CD4-positive, alpha-beta T cell treated with Interleukin-10 for 1 hour (primary cell): ENCODE measurements at places on chromosomes 16 and 17.

DNA sequence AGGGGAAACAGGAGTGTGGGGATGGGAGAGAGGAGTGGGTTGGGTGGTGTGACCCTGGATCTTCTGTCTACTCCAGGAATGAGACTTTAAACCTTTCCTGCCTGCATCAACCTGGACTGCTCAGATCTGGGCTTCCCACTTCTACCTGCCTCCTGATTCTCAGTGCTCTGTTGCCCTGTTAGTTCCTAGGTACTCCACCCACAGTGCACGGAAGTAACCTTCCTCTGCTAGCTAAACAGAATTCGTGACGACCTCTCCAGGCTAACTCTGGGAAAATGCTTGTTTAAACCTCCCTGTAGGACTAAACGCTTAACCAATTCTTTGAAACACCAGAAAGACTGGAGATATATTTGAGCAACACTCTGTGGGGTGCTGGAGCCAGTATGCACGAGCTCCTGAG lies 83.4 kb upstream of the CLEC3A start:
- no peak for DNase-seq

DNA sequence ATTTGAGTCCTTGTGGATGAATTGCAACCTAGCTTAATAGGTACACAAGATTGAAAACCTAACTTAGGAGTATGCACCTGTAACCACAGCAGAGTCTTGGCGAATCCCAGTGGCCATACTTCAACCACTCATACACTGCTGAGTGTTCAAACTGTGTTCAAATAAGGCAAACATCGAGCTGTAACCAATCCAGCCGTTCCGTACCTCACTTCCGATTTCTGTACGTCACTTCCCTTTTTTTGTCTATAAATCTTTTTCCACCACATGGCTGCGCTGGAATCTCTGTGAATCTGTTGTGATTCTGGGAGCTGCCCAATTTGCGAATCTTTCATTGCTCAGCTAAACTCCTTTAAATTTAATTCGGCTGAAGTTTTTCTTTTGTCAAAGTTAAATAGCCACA lies 190.6 kb downstream of the MAF start:
- no peak for DNase-seq

DNA sequence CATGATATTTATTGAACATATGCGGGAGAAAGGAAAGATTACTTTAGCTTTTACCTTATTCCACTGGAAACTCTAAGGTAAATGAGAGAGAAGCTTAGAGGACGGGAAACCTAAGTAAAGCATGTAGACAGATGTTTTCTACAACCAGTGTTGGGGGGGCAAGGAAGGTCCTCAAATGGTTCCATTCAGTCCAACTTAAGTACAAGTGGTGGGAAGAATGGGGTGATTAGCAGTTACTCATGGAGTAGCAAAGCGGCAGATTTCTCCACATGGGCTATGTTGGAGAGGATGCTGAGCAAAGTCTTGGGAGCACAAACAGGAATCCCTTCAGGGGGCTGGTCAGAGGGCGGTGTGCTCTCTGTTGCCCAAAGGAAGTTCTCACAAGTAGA lies 78.6 kb downstream of the YPEL2 start:
- no peak for DNase-seq

GRCh38 chr16:30087181-30087898 lies 4.4 kb downstream of the TBX6 start:
- DNase-seq: no peak

DNA sequence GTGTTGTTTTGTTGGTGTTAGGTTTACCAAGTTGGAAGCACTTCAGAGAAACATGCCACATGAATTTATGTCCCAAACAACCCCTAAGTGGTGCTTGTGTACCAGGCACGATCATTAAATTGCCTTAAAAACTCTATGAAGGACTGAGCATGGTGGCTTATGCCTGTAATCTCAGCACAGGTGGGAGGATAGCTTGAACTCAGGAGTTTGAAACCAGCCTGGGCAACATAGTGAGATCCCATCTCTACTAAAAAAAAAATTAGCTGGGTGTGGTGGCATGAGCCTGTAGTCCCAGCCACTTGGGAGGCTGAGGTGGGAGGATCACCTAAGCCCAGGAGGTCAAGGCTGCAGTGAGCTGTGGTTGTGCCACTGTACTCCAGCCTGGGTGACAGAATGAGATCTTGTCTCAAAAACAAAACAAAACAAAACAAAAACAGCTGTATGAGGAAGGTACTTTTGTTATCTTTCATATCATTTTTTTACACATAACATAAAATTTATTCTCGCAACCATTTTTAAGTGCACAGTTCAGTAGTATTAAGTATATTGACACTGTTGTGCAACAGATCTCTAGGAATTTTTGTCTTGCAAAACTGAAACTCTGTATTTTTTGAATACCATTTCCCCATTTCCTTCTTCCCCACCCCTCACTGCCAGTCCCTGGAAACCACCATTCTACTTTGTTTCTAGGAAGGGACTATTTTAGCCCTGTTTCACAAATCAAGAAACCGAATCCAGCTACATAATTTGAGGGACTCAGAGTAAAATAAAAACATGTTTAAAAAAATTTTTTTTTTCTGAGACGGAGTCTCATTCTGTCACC lies 14.3 kb upstream of the RBBP6 start:
- DNase-seq: no peak

- no peak for DNase-seq
Observed at GRCh38 chr16:77833921-77834634, 45.7 kb downstream of the VAT1L start.

GRCh38 chr16:27392671-27393070 lies 9.3 kb upstream of the IL21R start:
- no peak for DNase-seq

DNA sequence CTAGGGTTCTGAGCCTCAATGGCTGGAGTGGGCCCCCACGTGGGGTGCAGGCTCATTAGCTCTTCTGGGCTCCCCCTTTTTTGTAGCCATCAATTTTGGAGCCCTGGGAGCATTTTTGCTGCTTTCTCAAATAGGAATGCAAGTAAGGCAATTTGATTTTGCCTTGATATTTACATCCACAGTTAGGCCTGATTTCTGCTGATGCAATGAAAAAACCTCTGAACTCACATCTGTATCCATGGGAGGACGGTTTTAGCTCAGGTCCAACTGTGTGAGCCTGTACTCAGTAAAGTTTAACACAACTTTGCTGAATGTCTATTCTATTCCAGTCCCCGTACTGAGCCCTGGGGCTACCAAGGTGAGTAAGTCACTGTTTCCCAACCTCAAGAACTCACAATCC lies 425.0 kb downstream of the HAPSTR1 start:
- no peak for DNase-seq

GRCh38 chr17:46025510-46026165 lies 26.6 kb downstream of the STH start:
- DNase-seq: no peak

DNA sequence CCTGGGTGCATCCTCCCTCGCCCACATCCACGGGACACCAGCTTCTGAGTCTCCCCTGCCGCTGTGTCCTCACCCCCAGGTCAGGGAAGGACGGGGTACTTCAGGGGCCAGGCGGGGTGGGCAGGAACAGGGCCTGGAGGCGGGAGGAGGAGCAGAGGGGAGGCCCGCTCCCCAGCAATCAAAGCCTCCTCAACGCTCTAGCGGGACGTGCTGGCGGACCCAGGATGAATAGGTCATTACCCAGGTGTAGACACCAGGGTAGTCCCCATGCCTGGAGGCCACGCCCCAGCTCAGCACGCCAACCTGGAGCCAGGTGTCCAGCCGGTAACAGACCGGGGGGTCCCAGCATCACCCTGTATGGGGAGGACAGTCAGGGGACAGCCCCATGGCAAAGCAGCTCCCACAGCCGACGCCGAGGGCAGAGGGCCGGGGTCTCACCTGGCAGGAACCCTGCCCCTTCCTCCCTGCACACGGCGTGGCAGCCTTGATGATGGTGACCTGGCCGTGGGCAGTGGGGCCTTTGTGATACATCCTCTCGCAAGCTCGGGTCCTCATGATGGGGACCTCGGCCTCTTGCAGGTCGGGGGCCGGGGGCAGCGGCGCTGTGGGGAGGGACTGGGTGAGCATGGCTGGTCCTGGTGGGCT lies 24.2 kb downstream of the TPSD1 start:
- DNase-seq: no peak

DNA sequence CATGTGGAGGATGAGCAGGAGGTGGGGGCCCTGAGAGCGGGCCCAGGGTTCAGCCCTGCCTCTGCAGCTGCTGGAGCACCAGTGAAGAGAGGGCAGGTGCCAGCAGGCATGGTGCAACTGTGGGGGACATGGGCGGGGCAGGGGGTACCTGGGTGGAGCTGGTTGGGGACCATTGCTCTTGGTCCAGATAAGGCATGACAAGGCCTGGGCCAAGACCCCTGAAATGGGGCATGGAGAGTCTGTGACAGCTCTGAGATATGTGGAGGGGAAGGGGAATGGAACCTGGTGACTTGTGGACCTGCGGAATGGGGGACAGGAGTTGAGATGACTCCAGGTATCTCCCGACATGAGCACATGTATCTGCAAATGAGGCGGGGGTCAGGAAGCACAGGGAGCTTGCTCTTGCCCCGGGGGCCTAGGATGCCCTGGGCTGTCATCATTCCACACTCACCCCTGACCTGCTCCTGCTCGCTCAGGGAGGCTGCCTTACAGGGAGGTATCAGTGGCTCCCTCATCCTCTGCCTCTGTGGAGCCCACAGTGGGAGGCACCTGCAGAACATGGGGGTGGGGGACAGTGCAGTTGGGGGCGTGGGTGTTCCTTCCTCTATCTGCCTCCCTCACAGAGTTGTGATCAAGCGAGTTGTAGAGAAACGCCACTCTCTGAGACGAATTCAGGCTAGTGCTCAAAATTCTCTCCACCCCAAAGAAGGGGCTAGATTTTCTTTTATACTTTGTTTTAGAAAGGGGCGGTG lies 40.2 kb downstream of the TMEM235 start:
- no peak for DNase-seq

GRCh38 chr17:60631119-60631518 lies 31.1 kb downstream of the PPM1D start:
- no peak for DNase-seq

DNA sequence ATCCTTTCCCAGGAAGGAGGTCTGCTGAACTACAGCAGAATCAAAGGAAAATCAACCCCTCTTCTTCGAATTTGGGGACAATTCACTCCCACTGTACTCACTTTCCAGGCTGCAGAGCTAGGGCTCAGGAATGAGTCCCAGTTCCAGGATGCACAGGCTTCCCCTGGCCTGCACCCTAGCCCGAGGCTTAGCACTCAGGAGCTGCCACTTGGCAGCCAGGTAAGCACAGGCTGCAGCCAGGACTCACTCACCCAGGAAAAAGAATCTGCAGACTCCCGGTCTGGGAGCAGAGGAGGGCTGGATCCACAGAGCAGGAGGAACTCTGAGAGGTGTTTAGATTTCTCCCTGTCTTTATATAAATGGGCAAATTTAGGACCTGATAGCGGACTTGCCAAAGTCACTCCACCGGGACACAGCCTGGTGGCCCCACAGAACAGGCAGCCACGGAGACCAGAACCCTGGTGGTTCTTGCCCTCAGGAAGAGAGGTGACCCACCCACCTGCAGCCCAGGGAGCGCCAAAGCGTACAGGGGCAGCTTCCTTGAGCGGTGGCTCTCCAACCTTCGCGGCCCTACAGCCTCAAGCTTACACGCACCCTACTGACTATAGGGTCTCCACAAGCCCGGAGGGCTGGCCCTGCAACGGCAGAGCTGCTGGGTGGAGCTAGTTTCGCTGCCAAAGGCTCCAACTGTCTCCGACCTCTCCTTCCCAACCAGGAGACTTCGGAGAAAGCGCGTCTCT lies 4.8 kb downstream of the CBLN1 start:
- DNase-seq: no peak

- DNase-seq: no peak
Observed at GRCh38 chr17:4073983-4074830, 68.6 kb downstream of the ZZEF1 start.

- no peak for DNase-seq
Observed at GRCh38 chr17:199191-199604, 17.7 kb upstream of the DOC2B start.

DNA sequence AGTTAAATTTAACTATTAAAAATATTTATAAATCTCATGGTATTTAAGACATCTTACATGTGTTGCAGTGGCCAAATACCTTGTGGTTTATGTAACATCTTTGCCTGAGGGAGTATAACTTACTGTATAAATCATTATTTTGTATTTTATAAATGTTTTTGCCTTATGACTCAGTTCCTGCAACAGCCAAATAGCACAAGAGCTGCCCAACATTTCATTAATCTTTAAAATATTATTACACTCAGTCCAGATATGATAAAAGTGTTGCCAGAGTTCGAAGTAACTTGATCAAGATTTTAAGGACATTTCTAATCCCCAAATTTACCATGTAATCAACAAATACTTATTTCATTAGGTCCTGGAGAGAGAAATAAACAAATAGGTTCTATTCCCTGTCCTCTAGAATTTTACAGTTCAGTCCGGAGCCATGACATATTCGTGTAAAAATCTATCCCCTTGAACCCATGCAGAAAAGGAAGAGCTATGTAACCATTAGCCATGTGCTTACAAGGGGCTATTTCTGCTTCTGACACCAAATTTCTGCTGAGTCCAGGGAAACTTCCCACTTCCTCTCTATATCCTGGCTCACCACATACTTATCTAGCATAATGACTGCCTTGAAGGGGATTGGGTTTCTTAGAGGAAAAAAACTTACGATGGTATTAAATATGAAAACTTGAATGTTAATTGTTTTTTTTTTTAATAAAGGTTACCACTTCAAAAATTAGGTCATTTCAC lies 44.0 kb downstream of the IRX6 start:
- DNase-seq: no peak

DNA sequence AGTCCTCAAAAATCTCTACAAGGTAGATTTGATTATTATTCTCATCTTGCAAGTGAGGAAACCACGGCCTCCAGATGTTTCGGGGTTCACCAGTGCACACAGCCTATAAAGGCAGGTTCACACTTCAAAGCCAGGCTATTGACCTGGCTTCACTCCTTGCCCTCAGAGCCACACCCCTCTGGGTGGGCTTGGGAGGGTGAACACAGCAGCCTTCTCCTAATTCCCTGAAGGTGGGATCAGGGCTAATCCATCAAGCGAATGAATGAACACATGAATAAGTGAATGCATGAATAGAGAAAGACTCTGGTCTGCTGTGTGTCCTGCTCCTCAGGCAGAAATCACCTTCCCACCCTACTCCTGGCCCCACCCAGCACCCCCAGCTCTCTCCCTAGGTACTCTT lies 139.0 kb downstream of the CYLD start:
- no peak for DNase-seq

- DNase-seq: no peak
Observed at GRCh38 chr16:46826631-46827030, 4.3 kb downstream of the C16orf87 start.
